AG04450 (cell line): ENCODE measurements at places on chromosomes 2 and 18.

GRCh38 chr2:65292461-65293011 is 64.9 kb downstream of the ACTR2 start:
- DNase-seq, result no peak

DNA sequence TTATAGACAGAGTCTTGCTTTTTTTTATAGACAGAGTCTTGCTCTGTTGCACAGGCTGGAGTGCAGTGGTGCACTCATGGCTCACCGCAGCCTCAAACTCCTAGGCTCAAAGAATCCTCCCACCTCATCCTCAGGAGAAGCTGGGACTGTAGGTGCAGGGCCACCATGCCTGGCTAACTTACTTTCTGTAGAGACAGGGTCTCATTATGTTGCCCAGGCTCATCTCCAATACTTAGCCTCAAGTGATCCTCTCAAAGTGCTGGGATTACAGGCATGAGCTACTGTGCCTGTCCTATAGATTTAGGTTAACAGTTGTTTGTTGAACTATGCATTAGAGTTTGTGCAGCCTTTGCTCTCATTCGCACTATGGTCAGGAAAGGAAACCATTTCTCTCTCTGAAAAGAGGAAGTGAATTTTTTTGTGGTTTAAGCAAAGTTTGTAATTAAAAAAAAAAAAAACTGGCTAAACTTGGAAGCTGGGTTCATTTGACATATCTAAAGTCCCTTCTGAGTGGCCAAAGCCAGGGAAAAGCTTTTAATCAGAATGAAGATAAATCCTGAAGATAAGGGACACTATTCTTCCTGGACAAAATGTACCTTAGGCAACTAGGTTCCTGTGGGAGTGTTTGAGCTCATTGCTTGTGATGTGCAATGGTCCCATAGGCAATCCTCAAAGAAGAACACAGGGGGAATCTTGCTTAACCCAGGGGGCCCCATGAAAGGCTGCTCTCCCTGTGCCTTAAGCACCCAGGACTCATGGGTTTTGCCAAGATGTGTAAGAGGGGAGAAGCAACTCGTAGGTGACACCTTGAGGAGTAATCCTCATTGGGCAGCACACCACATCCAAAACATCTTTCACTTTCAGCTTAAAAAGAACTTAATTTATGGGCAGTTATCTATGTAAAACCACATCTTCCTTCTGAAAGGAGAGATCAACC is 201.7 kb downstream of the MREG start:
- no peak for DNase-seq

GRCh38 chr2:109080757-109081156 is 48.2 kb upstream of the SH3RF3 start:
- no peak for DNase-seq

- no peak for DNase-seq
Measured at GRCh38 chr2:189226017-189226416, 46.5 kb upstream of the COL5A2 start.

DNA sequence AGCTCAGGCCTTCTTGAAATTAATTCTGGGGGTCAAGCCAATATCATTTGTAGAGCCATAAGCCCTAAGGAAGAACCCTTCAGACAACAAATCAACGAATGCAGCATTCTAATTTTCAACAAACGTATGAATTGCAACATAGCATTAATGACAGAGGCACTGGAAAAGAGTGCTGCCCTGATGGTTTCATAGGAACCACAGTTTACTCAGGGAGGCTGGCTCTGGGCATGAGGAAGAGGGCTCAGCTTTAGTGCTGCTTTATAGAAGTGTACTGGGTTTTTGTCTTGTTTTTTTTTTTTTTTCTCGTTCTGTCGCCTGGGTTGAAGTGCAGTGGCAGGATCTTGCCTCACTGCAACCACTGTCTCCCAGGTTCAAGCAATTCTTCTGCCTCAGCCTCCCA is 36.1 kb upstream of the CAB39 start:
- DNase-seq, result no peak

GRCh38 chr2:189336276-189336975 is 104.8 kb upstream of the WDR75 start:
- no peak for DNase-seq

DNA sequence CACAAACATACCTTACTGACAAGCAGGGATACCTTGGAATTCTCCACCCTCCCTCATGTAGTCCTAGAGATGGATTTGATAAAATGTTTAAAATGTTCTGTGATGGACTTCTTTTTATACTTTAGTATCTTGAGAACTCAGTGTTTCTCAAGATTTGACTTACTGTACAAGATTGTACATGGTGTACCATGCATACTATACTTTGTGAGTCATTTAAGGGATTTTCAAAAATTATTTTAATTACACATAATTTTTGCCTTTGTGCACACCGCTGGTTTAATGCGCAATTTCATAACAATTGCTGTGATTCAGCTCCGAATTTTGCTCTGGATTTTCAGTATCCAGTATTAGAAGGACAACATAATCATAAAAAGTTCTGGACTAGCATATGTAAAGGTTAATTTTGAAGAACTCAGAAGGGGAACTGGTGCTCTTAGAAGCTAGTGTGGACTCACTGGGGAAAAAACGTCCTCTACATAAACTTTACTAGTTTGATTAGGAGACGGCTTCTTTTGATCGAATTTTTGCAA is 78.6 kb upstream of the ACSL3 start:
- no peak for DNase-seq

- no peak for DNase-seq
Measured at GRCh38 chr2:120483355-120483754, 137.4 kb downstream of the INHBB start.

- no peak for DNase-seq
Measured at GRCh38 chr2:112712465-112712864, 8.4 kb upstream of the NT5DC4 start.

DNA sequence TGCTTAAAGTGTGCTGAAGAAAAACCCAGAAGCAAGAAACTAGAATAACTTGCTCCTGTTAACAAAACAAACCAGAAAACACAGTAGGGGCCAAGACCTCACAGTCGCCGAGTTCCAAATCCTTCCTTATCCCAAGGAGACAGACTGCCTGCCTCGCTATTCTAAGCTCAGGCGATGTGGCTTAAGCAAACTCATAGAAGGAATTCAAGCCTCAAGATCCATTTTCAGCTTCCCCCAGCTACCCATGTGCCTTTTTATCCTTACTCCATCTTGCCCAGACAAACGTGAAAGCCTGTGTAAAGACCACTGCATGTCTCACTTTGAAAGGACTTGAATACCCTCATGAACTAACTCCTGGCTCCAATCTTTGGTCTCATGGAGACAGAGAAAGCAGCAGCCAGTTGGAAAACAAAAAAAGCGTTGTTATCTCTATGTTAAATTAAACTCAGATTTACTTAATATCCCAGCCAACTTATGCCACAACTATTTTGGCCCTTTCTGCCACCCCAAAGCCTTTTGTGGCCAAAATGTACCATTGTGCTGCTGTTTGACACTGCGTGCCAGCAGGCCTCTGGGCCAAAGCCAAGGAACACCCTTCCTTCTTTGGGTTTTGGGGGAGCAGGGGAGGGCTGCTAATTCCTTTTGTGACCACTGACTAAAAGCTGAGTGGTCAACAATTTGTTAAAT is 123.2 kb upstream of the FZD5 start:
- DNase-seq, result no peak

DNA sequence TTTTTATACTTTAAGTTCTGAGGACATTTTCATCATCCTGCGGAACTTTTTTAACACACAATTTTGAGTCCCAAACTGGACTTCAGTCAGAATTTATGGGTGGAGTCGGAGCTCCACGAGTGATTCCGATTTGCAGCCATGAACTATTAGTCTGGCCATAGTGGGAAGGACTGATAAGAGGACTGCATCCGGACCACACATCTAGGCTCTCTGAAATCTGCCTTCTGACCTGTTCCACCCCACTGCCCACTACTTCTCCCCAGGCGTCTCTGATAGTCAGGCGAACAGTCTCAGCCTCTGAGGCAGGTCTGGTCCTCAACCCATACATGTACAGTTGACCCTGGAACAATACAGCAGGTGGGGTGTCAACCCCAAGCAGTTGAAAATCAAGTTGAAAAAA is 5.2 kb downstream of the MRPL35 start:
- no peak for DNase-seq

DNA sequence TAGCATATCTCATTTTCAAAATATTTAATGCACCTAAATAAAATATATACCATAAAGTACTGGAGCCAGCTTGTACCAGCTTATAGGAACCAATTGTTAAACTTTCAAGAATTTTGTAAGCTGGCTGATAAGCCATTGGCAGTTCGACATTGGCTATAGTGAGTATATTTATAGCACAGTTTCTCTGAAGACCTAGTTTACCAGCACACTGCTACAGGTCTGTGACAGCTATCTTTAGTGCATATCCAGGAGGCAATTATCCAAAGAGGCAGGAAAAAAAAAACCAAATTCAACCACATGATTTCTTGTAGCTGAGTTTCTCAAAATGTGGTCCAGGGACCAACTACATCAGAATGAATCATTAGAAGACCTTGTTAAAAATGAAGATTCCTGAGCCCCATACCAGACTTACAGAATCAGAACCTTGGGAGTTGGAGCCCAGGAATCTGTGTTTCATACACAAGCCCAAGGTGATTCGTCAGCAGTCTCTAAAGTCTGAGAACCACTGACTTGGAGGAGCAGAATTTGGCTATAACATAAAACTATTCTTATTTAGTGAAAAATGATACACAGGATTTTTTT is 279.0 kb upstream of the NRP2 start:
- DNase-seq, result peak; percentile 27

GRCh38 chr2:150404147-150404546 is 83.3 kb downstream of the RND3 start:
- no peak for DNase-seq

GRCh38 chr2:98896944-98897343 is 39.1 kb downstream of the CRACDL start:
- DNase-seq, result no peak

DNA sequence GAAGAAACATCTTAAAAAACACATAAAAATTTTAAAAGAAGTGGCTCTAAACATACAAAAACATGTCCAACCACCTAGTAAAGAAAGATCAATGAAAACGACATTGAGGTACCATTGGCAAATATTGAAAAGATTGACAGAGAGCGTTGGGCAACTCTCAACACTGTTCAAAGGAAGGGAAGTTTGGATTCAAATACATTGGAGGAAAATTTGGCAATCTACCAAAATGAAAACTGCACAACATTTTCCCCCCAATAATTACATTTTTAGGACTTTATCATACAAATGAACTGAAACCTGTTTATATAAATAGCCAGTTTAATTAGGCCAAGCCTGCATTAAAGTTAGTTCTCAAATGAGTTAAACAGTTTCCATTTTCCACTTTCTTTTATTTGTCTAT is 758.9 kb downstream of the NRXN1 start:
- no peak for DNase-seq

- DNase-seq, result no peak
Measured at GRCh38 chr18:46547520-46547919, 109.5 kb downstream of the LOXHD1 start.

- no peak for DNase-seq
Measured at GRCh38 chr2:162565666-162566065, 221.7 kb downstream of the GCA start.

- DNase-seq, result no peak
Measured at GRCh38 chr2:77013457-77013856, 508.7 kb downstream of the LRRTM4 start.

DNA sequence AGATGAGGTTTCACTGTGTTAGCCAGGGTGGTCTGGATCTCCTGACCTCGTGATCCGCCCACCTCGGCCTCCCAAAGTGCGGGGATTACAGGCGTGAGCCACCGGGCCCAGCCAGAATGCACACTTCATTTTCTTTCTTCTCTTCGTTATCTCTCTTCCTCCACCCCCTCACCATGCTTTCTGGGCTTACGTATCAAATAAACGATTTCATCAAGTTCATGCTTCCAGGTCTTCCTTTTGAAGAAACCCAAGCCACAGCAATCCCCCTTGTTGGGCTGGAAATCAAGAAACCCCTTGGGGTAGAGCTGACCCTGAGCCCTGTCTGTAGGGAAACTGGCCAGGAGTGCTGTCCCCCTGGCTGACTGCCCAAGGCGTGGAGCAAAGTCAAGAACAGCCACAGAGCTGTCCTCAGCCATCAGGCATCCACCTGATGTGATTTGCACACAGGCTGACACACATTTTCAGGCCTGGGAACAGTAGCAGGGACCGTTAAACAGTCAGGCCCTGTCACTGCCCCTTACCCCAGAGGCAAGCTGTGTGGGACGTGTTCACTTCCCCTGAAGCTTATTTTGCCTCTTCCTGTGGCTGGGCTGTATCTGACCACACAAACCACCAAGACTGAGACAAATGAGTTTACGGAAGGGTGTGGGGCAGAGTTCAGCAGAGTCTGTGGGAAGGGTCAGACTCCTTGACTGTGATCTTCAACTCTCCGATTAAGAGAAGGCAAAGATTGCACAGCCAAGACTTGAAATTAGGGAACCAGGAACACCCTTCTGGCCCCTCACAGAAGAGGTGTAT is 15.1 kb upstream of the NMUR1 start:
- no peak for DNase-seq

- DNase-seq, result no peak
Measured at GRCh38 chr2:25328152-25329085, 13.3 kb downstream of the DNMT3A start.

DNA sequence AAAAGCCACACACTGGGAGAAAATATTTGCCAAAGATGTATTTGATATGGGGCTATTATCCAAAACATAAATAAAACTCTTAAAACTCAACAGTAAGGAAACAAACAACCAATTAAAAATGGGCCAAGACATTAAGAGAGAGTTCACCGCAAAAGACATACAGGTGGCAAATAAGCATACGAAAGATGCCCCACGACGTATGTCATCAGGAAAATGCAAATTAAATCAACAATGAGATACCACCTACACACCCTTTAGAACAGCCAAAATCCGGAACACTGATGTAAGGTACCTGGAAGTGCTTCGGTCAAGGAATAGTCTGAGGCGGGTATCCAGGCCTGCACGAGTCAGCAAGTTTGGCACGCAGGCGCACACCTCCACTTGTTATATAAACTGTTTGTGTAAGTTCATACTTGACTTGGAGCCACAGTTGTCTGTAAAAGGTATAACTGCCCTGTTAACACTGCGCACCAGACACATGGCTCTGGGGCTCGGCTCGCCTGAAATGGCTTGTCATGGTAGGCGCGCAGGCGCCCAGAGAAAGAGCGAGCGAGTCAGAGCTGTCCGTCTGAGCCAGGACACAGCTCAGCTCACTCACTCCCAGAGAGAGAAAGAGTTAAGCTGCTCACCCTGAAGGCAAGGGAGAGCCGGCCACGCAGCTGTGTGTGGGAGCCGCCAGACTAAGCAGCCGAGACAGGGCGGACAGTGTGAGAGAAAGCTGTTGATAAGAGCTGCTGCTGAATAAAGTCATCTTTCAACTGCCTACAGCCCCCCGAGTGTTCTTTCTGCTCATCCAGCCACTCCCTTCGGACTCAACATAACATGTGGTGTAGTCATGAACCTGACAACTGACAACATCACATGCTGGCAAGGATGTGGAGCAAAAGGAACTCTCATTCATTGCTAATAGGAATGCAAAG is 87.3 kb downstream of the HNRNPLL start:
- DNase-seq, result no peak

GRCh38 chr2:102703748-102704147 is 58.1 kb upstream of the TMEM182 start:
- no peak for DNase-seq

- no peak for DNase-seq
Measured at GRCh38 chr2:4047961-4048891, 344.9 kb downstream of the DCDC2C start.
